ENCODE measurements at places on chromosomes 13 and 19. TPM values are rescaled to one million over a fixed set of nuclear protein-coding genes. Genes with fewer than 3 reads are reported as not detected.

TEX29 gene
- 0.96 TPM for total RNA-seq

NKPD1 gene
- not detected for total RNA-seq

GRCh38 chr13:112452380-112453206 is 76.4 kb downstream of the SPACA7 start:
- H3K27ac ChIP-seq = no peak overlapping the region
- no peaks in the 10 kb centered on the region for H3K27me3 ChIP-seq
- DNase-seq = no peak
- no peak overlapping the region for H3K4me3 ChIP-seq
- no peaks in the 10 kb centered on the region for H3K4me1 ChIP-seq

DNA sequence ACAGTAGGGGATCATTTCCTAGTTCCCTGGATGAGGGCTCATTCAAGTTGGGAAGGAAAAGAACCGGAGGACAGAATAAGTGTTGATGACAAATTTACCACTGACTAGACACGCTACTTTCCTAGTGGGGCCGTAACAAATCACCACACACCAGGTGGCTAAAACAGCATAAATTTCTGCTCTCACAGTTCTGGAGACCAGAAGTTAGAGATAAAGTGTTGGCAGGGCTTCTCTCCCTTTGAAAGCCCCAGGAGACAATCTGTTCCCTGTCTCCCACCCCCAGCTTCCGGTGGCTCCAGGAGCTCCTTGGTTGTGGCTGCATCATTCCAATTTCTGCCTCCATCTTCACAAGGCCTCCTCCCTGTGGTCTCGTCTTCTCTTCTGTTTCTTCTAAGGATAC is 65.4 kb upstream of the ARGLU1 start:
- H3K4me1 ChIP-seq = no peaks in the 10 kb centered on the region
- no peaks in the 10 kb centered on the region for H3K27me3 ChIP-seq
- H3K36me3 ChIP-seq = no peaks in the 10 kb centered on the region
- H3K27ac ChIP-seq = no peak overlapping the region
- H3K4me3 ChIP-seq = no peak overlapping the region

GRCh38 chr13:33978653-33979052 is 160.7 kb downstream of the RFC3 start:
- no peak for DNase-seq
- no peak overlapping the region for H3K4me3 ChIP-seq
- no peaks in the 10 kb centered on the region for H3K36me3 ChIP-seq
- H3K27me3 ChIP-seq = no peaks in the 10 kb centered on the region
- H3K27ac ChIP-seq = no peak overlapping the region

GRCh38 chr13:68152414-68152813 is 922.3 kb upstream of the PCDH9 start:
- H3K27ac ChIP-seq = no peak overlapping the region
- no peak overlapping the region for H3K4me3 ChIP-seq
- H3K36me3 ChIP-seq = no peaks in the 10 kb centered on the region
- no peaks in the 10 kb centered on the region for H3K4me1 ChIP-seq
- no peaks in the 10 kb centered on the region for H3K27me3 ChIP-seq
- DNase-seq = no peak

DNA sequence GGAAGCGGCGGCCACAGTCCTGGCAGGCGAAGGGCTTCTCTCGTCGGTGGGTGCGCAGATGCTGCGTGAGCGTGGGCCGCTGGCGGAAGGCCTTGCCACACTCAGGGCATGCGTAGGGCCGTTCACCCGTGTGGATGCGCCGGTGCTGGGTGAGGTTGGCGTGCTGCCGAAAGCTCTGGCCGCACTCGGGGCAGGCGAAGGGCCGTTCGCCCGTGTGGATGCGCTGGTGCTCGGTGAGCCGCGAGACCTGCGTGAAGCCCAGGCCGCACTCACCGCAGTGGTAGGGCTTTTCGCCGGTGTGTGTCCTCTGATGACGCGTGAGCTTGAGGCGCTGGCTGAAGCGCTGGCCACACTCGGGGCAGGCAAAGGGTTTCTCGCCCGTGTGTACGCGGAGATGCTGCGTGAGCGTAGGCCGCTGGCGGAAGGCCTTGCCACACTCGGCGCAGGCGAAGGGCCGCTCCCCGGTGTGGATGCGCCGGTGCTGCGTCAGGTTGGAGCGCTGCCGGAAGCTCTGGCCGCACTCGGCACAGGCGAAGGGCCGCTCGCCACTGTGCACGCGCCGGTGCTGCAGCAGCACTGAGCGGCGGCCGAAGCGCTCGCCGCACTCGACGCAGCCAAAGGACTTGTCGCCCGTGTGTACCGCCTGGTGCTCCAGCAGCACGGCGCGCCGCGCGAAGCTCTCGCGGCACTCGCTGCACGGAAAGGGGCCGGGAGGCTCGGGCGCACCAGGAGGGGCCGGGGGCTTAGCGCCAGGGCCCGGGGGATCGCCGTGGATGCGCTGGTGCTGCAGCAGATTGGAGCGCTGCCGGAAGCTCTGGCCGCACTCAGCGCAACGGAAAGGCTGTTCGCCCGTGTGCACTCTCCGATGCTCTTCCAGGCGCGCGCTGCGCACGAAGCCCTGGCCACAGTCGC is 4.0 kb upstream of the UBE2M start:
- no peaks in the 10 kb centered on the region for H3K36me3 ChIP-seq
- peak overlapping the region; percentile 3 for H3K4me3 ChIP-seq
- H3K27ac ChIP-seq = no peak overlapping the region
- no peaks in the 10 kb centered on the region for H3K27me3 ChIP-seq
- DNase-seq = peak; percentile 84
